CD4-positive, alpha-beta T cell treated with Interleukin-2 at 100 ng/mL for 4 hours (primary cell): ENCODE measurements at places on chromosomes 6 and 20.

DNA sequence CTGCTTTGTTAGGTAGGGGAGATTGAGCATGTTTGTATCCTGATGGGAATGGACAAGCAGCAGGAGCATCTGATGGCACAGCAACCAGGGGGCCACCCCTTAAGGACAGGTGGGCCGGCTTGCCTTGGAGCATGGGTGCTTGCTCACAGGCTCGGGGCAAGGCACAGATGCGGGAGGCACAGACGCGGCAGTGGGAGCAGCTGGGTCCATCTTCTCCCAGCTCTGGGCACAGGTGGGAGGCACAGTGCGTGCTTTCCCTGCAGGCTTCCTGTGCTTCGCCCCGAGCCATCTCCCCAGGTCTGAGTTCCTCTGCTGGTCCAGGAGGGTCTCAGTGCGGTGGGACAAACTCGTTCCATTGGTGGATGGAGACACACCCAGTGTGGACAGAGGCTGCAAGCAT is 73.6 kb upstream of the BHLHE23 start:
- no peak for DNase-seq

DNA sequence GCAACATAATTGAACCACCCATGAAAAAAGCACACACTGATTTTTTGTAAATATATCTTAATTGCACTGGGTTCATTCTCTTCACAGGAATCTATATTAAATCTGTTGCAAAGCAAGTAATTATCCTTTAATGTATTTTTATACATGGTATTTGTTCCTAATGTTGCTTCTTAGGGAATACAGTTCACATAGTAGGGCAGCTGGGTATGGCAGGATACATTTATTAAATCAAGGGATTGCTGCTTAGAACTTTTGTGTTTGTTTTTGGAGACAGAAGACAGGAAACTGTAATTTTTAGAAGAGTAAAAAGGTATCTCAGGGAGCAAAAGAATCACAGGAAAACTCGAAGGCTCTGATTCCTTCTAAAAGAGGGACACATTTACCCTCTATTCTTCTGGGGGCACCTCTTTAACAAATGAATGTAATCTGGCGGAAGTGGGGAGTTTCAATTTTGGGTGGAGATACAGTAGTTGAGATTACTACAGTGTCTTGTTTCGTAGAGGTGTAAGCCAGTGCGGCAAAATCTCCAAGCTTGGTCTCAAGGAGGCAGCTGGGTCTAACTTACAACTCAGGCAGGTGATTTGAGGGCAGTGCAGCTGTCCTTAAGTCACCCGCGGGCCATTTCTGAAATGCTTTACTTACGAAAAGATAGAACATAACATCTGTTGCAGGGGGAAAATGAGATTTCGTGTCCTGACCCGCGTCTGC is 812 bp upstream of the SMIM13 start:
- DNase-seq, result peak; percentile 48

- no peak for DNase-seq
Measured at GRCh38 chr20:25529295-25529951, 55.9 kb downstream of the NINL start.

DNA sequence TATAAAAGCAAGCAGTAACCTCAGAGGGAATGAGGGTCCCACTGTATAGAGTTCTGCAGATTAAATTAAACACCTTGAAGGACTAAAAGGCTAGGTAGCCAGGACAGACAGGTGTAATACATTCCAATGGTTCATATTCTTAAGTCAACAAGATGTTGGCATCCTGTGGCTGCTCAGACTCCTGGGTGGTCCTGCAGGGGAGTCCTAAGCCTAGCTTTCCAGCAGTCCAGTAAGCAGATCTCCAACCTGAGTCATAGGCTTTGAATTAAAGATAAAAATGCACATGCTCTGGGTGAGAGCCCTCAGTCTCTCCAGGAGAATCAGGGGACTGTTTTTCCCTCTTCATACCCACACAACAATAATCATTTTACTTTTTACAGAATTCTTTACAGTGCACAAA is 307.3 kb upstream of the SUPT3H start:
- DNase-seq, result no peak

GRCh38 chr20:20795721-20796120 is 83.3 kb upstream of the RALGAPA2 start:
- no peak for DNase-seq

GRCh38 chr20:58073945-58074856 is 154.3 kb downstream of the ANKRD60 start:
- no peak for DNase-seq
